GOT3 (cell line): ENCODE measurements at places on chromosomes 13 and 19.

DNA sequence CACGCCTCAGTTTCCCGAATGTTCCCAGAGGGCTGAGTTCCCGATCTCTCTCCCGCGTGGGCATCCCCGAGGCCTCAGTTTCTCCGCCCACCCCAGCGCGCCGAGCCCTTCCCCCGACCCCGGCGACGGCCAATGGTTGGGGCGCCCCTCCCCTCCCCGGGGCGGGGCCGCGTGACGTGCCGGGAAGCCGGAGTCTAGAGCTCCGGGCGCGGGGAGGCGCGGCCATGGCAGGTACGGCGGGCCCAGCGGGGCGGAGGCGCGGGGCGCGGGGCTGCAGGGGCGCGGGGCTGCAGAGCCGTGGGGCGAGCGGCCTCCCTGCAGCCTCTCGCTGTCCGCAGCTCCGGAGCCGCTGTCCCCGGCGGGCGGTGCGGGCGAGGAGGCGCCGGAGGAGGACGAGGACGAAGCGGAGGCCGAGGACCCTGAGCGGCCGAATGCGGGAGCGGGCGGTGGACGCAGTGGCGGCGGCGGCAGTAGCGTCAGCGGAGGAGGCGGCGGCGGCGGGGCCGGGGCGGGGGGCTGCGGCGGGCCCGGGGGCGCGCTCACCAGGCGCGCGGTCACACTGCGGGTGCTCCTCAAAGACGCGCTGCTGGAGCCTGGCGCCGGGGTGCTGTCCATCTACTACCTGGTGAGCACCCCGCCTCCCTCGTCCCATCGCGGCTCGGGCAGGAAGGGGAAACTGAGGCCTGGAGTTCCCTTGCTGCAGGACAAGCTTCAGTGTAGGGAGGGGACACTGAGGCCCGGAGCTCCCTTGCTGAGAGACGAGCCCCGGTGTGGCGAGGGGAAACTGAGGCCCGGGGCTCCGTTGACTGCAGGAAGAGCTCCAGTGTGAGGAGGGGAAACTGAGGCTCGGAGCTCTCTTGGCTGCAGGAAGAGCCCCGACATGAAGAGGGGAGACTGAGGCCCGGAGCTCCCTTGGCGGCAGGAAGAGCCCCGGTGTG, at the start of gene MPND:
TSS of gene MPND (plus strand) at position 193 of the 938 bp plus-strand sequence. CDS start at position 225, 32 bp downstream.
- peak; percentile 66 for DNase-seq

- no peak for DNase-seq
These were observed 725 bp downstream of the ZNF682 start for GRCh38 chr19:20038358-20039202.

DNA sequence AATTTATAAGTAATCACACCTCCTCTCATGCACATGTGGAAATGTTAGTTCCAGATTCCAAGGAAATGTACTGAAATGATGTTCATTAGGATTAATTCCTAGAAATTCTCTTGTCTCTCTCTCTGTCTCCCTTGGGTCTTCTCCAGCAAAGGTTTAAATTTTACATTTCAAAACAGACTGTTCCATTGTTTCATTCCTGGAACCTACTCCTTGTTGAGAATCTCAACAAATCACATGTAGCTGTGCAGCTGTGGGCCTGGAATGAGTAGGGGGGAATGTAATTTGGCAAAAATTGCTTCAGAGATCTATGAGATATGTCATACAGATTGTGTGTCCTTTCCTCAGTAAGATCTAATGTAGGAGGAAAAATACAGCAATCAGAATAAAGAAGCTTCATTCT, 46.2 kb upstream of the RFXAP start:
- no peak for DNase-seq

GRCh38 chr13:98536729-98537128, 40.2 kb downstream of the STK24 start:
- DNase-seq: no peak

- no peak for DNase-seq
These were observed 305.1 kb downstream of the ITGBL1 start for GRCh38 chr13:101757446-101758039.

GRCh38 chr13:102277286-102277685, 124.6 kb downstream of the FGF14 start:
- DNase-seq: no peak

DNA sequence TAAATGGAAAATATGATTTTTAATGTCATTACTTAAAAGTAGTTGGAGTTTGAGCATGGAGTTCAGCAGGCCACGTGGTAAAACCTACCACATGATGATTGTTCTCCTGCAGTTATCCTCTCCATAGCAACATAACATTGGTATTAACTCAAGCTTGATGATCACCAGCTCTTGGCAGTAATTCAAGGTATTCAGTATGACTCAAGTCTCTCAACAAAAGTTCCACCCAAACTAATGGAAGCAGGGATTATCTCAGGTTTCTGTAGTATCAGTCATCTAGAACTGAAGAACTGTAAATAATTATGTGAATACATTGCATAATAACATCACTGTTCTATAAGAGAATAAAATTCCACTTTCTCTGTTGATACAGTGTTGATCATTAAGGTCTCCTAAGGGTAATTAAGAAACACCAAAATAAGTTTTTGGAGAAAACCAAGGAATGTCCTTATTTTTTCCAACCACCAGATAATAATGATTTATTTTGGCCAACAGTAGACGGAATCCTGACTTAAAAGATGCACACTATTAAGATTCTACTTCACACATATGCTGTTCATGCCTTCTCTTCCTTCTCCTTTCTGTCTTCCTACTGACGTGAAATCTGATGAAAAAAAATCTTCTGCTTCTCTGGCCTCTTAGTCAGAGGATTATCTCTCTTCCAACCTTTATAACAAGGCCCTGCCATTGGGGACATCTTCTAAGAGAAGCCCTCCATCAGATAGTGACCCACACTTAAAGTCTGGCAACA, 1092.3 kb downstream of the EFNB2 start:
- no peak for DNase-seq

DNA sequence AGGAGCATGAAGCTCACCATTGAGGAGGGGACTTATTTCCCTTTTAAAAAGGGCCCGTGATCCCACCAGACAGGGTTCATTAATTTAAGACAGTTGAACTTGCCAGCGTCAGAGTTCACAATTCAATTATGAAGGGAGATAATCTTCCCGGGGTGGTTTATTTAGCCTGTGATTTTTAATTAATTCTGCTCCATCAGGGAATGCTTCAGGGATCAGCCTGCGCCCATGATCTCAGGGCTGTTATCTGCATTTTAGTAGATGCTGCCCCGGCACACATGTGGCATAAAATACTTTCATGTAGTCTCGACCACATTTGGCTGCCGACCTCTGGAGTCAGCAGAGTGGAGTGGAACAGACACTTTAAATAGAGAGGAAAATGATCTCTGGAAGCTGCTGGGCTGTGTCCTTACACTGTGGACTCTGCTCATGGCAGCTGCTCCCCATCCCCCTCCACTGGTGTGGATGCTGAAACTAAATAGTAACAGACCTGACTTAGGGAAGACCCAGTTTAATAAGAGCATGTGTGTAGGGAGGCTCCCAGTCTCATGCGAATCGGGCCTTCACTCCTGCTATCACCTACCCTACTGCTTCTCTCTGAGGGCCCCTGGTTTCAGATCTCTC, 256.9 kb downstream of the TEX29 start:
- no peak for DNase-seq

DNA sequence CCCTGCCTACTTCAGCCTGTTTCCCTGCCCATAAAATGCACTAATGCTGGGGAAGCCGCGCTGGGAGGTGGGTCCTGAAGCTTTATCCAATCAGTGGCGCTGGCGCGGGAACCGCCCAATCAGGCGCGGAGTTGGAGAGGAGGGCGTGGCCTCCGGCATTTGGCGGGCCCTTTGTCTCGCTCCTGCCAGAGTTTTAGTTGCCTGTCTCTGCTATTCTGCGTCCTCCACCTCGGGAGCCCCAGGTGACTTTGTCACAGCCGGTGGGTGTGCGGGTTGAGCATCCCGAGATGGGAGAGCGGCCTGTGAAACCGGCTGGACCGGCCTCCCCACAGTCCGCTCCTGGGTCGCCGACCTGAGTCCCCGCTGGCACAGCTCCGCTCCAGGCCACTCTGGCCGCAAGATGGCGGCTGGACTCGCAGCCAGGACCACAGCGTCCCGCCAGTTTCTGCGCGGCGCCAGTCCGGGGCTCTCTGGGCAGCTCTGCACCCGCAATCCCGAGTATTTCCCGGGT, 30.7 kb upstream of the ZNF429 start:
- no peak for DNase-seq

DNA sequence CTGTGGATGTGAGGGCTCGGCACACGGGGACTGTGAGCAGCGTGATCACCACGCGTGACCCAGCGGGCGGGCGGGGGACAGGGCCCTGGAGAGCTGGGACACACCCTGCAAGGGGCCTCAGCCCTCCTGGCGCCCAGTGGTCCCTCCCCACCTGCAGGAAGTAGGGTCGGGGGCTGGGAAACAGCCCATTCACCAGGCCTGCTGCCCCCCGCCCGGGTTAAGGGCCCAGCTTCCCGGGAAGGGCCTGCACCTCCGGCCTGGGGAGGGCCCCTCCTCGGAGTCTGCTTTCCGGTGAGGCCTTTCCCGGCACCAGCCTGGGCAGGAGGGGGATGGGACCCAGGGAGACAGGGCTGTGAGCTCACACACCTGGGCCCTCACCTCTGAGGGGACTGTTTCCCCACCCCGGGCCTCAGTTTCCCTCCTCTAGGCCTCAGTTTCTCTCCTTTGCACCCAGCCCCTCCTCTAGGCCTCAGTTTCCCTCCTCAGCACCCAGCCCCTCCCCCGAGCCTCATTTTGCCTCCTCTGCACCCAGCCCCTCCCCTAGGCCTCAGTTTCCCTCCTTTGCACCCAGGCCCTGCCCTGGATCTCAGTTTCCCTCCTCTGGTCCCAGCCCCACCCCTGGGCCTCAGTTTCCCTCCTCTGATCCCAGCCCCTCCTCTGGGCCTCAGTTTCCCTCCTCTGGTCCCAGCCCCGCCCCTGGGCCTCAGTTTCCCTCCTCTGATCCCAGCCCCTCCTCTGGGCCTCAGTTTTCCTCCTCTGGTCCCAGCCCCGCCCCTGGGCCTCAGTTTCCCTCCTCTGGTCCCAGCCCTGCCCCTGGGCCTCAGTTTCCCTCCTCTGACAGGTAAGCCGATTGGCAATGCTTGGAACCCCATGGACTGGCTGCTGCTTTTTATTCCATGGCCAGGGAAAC, 1.9 kb upstream of the MADCAM1 start:
- DNase-seq: no peak

DNA sequence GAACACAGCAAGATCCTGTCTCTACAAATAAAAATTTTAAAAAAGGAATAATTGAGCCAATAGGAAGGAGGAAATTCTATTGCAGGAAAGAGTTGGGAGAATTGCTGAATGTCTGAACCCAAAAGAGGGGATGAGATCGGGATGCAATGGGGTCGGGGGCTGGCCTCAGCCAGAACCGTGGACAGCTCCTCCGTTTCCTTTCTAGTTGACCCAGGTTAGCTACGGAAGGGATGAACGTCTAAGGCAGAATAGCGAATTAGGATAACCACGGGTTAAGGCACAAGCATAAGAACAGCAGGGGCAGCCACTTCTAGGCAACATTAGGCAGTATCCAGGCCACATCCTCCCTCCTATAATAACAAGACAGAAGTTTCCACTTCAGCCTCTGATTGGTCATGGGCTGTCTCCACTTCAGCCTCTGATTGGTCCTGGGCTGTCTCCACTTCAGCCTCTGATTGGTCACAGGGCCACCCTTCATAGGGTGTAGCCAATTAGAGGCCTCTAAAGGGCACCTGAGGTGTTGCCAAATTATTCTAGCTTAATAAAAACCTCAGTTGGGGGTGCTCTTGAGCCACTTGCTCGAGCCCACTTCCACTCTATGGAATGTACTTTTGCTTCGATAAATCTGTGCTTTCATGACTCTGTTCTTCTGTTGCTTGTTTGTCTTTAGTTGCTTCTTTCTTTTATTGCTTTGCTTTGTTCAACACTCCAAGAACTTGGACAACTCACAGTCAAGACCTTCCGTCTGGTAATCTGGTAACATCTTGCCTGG, 24.9 kb upstream of the TPM4 start:
- DNase-seq: no peak

DNA sequence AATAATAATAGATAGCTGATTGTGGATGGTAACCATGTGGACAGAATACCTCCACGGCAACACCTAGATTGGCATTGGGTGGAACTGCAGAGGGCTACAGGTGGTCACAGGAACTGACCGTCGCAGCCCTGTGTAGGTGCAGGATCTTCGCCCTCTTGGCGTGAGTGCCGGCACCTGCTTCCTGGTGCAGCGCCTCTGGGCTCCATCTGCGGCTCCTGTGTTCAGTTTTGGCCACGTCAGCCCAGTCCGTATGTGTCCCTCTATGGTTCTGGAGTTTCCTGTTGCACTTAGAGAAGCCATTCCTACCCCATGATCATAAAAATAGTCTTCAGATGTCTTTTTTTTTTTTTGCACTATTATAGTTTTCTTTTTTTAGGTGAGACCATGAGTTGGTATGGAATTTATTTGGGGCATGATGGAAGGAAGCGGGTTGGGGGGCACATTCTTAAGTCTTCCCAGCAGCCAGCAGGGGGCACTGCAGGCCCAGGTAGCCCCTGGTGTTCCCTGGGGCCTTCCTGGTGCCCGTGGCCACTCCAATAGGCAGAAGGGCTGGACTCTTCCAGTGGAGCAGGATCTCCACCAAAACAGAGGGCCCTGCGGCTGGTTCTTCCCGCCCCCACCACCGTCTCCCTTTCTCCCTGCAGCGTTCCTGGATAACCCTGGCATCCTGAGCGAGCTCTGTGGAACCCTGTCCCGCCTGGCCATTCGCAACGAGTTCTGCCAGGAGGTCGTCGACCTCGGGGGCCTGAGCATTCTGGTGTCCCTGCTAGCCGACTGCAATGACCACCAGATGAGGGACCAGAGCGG, 10.1 kb upstream of the SLC25A42 start:
- no peak for DNase-seq

- DNase-seq: no peak
These were observed 222.9 kb downstream of the GGACT start for GRCh38 chr13:100365680-100366079.

GRCh38 chr13:71320452-71320851, 546.6 kb downstream of the DACH1 start:
- no peak for DNase-seq

DNA sequence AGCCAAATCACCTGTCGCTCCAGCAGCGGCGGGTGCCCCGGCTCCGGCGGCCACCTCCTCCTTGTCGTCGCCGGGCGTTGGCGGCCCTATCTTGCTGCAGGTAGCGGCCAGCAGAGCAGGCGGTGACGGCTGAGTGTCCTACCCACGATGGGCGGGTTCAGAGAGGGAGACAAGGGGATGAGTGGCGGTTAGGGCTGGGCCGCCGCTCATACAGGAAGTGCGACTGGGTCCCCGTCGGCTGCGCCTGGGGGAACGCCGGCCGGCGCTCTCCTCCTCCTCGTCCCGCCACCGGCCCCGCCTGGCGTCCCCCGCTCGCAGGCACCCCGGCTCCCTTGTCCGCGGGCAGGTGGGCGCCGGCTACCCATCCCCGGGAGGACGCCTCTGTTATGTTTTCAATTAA, 1692.0 kb downstream of the SLITRK5 start:
- DNase-seq: no peak

GRCh38 chr13:104987621-104988020, 1547.8 kb downstream of the EFNB2 start:
- no peak for DNase-seq

GRCh38 chr13:114027046-114027715, 53.3 kb upstream of the C13orf46 start:
- DNase-seq: no peak
